ENCODE measurements at places on chromosomes 11 and 22.
A peak's percentile ranks its signal among the peaks of the same experiment; 100 is the strongest.

DNA sequence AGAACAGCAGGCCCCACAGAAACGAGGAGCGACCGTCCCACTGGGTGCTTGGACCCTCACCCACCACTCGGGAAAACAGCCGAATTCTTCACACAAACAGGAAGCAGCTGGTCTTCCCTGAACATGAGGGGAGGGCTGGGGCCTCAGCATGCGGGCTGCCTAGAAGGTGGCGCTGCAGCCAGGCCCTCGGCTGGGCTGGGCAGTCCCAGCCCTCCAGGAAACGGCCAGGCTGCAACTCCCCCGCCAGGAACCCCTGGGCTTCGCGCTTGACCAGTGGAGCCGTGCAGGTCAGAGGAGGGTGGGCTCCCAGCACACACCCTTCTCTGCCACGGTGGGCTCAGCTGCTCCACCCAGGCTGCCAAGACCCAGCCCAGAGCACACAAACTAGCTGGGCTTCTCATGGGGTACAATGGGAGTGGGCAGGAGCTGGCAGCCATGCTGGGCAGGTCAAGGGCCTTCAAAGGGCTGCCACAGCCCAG, 29.6 kb downstream of the IGF2 start:
- no peak for DNase-seq

- DNase-seq, result no peak
Measured at GRCh38 chr11:72599325-72600117, 74.7 kb downstream of the PDE2A start.

- no peak for DNase-seq
Measured at GRCh38 chr11:18723991-18724390, 2.0 kb downstream of the IGSF22 start.

DNA sequence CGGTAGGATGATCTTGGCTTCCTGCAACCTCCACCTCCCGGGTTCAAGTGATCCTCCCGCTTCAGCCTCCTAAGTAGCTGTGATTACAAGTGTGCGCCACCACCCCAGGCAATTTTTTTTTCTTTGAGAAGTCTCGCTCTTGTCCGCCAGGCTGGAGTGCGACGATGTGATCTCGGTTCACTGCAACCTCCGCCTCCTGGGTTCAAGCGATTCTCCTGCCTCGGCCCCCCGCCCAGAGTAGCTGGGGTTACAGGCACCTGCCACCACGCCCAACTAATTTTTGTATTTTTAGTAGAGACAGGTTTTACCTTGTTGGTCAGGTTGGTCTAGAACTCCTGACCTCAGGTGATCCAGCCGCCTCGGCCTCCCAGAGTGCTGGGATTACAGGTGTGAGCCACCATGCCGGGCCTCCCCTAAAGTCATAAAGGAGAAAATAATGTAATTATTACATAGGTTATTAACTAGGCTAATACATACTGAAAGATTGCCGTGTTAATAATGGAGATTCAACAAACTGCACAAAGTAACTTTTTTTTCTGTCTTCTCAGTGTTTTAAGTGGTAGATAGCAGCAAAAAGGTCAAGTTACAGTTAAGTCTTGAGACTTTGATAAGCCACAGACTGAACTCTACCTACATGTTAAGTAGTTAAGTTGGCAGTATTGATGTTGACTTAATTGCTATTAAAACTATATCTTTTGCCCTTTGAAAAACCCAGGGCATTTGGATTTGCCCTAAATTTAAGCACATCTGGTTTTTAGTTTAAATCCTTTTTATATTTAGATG, 3.9 kb downstream of the CAPRIN1 start:
- DNase-seq, result no peak

- DNase-seq, result no peak
Measured at GRCh38 chr11:36741515-36741914, 143.5 kb upstream of the RAG2 start.

GRCh38 chr11:83200035-83200434, 6.5 kb downstream of the ANKRD42 start:
- no peak for DNase-seq

DNA sequence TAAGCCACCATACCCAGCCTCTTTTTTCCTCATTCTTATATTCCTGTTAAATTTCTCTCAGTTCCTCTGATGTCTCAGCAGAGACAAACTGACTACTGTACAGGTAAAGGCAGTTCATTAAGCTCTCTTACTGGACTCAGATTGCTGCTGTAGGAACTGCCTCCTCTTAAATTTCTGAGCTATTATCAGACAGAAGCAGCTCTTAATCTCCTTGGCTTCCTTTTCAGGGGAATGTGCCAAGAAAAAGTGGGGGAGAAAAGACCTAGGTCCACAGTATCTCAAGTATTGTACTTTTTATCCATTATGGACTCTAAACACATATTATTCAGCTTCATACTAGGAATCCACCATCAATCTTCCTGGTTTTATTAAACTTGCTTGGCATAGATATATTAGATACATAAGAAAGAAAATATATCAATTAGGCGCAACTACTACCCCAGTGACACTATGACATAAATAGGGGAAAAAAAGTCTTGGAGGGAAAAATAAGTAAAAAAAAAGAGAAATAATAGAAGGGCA, 26.1 kb downstream of the MRTFA start:
- DNase-seq, result no peak

DNA sequence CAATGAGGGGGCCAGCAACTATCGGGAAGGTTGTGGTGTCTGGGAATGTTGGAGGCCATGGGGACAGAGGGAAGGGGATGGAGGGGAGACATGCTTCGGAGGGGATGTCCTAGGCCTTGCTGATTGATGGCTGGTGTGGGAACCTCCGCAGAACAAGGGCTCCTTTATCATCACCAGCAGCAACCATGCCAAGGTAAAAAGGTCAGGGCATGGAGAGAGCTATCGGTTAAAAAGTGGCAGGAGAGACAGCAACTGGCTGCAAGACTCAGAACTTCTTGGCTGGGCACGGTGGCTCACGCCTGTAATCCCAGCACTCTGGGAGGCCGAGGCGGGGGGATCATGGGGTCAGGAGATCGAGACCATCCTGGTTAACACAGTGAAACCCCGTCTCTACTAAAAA, 3.0 kb downstream of the GSTT4 start:
- no peak for DNase-seq

GRCh38 chr11:89184021-89184420, 6.3 kb downstream of the TYR start:
- DNase-seq, result peak; percentile 10

DNA sequence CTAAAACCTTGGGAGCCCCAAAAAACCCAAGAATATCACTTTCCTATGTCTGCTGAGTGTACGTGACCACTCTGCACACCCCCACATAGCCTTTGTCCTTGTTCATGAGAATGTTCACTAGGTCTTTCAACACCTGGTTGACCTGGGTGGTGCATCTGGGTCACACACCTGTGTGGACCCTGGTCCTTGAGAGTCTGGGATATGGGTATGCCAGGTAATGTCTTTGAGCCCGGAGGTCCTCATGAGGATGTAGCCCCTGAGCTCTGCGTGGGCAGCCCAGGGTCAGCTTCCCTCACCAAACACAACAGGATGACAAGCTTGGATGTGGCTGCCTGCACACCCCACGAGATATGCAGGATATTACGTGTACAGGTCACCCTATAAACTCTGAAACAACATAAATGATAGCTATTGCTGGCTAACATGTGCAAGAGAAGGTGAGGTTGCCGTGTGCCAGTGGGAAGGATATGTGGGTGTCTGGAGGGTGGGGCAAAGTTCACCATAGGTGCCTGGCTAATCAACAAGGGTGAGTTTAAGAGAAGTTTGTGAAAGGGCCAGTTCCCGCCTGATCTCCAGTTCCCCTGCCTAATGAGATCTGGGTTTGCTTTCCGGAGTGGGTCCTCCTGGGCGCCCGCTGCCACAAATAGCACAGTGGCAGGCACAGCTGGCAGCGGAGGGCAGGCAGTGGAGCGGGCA, 1.4 kb upstream of the PPARA start:
- no peak for DNase-seq

DNA sequence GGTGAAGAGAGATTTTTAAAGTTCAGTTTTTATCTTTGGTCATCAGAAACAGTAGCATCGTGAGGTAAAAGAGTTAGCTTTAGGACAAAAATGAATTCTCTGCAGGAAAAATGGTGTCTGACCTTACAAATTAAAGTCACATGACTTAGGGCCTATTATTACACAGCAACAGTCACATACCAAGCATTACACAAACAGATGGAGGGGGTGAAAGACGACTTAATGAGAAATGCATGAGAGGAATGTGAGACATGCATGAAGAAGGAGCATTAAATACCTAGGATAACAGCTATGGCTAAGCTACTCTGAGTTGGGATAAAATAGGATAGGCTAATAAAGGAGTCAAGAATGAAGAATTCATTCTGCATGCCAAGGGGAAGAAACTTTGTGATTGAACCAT, 77.5 kb downstream of the BLID start:
- peak; percentile 82 for DNase-seq

- no peak for DNase-seq
Measured at GRCh38 chr11:106249617-106250239, 172.3 kb downstream of the AASDHPPT start.

- no peak for DNase-seq
Measured at GRCh38 chr11:83477772-83478171, 191.6 kb upstream of the CCDC90B start.

DNA sequence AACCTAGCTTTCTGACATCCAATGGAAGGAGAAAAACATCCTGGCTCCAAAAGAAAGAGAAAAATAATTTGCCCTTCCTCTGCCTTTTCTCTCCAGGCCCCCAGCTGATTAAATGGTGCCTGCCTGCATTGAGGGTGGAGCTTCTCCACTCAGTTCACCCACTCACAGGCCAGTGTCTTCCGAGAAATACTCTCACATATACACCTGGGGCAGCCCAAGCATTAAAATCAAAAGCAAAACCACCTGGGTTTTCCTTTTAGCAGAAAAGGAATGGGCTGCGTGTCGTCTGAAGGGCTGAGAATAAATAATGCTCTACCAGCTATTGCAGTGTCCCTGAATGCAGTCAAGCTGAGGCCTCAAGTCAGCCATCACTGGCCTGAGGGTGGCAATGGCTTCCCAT, 1143.8 kb upstream of the TENM4 start:
- no peak for DNase-seq
